ENCODE measurements at places on chromosomes 3 and 15. TPM values are rescaled to one million over a fixed set of nuclear protein-coding genes. Genes with fewer than 3 reads are reported as not detected.

Gene TRPM1
- total RNA-seq, result not detected

Gene THBS1
- 150 TPM for total RNA-seq

Gene GOLGA8Q
- total RNA-seq, result 1.0 TPM

Gene WDR5B
- total RNA-seq, result 4.7 TPM

Gene CCDC174
- 7.3 TPM for total RNA-seq

Gene CEP97
- total RNA-seq, result 16.2 TPM

Gene CTXN2
- not detected for total RNA-seq

Gene LYZL4
- not detected for total RNA-seq

All from skeletal muscle tissue (tissue), 5 donors.